Mammary epithelial cell (primary cell): ENCODE measurements at places on chromosomes 7 and 10. TPM values are rescaled to one million over a fixed set of nuclear protein-coding genes. Genes with fewer than 3 reads are reported as not detected.

- DNase-seq = no peak
Observed at GRCh38 chr10:8033812-8034465, 20.5 kb upstream of the GATA3 start.

The GPR26 gene
- not detected in 2 replicates for total RNA-seq

GRCh38 chr10:7206412-7207100 lies 204.3 kb downstream of the SFMBT2 start:
- DNase-seq = no peak

DNA sequence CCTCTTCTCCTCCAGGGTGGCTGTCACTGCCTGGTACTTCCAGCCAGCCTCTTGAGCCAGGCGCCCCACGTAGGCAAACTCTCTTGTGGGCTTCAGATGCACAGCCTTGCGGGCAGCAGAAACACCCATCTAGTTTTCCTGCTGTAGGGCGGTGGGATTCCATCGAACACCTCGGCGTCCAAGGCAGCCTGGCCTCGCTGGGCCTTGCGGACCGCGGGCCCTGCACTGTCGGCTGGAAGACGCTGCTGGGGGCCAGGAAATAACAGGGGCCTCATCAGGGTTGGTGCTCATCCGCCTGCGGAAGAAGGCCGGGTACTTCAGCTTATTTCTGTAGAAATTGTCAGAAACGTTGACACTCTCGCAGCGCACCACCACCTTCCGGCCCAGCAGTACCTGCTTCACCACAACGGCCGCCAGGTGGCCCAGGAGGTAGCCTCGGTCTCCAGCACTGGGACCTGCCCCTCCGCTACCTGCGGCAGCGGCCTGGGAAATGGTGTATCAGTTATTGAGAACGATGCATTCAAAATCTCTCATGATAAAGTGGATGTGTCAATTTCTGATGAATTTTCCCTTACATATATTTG lies 61.1 kb downstream of the WDFY4 start:
- no peak for DNase-seq

DNA sequence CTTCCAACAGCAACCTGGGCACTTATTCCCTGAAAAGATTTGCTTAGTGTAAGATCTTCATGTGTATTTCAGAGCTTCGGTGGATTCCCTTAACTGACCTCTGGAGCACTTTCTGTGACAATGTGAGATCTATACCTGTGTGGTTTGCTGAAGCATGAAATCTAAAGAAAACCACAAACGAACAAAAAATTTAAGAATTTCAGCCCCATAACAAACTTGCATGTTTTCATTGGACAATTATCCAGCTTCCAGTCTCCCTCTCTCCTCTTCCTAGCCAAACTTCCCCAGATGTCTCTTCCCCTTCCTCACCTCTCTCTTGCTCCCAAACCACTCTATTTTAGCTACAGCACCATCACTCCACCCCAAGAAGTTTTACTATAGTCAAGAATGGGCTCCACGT lies 279.9 kb upstream of the SORCS1 start:
- DNase-seq = no peak

DNA sequence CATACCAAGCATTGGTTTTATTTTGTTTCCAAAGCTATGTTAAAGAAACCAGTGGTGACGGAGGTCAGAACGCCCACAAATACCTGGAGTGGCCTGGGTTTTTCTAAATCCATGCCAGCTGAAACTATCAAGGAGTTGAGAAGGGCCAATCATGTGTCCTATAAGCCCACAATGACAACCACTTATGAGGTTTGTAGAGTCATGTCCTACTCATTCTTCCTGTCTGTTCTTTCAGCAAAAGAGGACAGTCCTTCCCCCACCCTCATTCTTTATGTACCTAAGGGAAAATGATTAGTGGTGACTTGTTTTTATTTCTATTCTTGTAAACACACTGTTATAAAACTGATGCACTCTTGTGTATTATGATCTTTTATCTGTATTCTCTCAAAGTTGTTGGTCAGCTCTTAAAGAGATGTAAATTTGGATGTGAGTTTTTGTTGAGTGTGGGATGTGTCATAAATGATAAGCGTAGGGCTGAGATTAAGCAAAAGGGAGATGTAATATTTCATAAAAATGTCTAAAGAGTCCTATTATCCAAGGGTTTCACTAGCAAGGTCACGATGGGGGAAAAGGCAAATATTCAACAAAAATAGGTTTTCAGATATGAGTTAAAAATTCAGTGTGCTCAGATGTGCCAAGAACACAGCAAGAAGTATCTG lies 294.4 kb downstream of the BICC1 start:
- DNase-seq = peak; percentile 77
